ENCODE measurements at places on chromosomes 3 and 15.

DNA sequence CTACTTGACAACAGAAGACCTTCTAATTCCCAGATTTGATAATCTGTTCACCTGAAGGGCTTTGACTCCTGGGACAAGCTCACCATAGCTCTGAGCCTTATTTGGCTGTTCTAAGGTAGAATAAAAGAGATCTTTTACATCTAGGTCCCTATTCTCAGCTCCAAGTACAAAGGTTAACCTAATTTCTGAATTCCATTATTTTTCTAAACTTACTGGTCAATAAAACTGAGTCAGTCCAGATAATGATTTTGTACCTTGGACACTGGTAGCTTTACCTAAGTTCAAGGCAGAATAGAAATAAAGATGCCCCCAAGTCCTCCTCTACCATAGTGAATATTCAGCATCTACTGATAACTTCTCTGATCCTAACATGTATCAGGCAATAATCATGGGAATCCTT is 81.8 kb upstream of the MEX3B start:
- no peak for DNase-seq

GRCh38 chr3:76040946-76041345 is 255.6 kb upstream of the ZNF717 start:
- no peak for DNase-seq

- DNase-seq, result no peak
These were observed 1035.4 kb upstream of the SEMA6D start for GRCh38 chr15:46681901-46682300.

DNA sequence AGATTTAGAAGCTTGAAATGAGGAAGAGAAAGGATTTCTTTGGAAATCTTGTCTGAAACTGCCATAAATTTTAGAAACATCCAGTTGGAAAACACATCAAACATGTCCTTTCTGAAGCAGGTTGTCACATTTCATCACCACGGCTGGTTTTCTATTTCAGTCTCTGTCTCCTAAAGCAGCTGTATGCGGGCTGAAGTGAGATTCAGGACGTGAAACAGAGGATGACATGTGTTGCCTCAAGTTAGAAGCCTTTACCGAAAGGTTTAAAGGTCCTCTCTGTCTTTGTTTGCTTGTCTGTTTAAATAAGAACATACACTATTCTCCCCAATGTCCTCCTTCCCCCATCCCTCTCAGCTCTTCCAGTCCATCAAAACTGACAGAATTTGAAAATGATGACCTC is 141.9 kb downstream of the SQOR start:
- no peak for DNase-seq

GRCh38 chr15:92187975-92188374 is 205.7 kb upstream of the ST8SIA2 start:
- DNase-seq, result no peak

- DNase-seq, result peak; percentile 42
These were observed 34.8 kb upstream of the CTSH start for GRCh38 chr15:78979456-78980320.

DNA sequence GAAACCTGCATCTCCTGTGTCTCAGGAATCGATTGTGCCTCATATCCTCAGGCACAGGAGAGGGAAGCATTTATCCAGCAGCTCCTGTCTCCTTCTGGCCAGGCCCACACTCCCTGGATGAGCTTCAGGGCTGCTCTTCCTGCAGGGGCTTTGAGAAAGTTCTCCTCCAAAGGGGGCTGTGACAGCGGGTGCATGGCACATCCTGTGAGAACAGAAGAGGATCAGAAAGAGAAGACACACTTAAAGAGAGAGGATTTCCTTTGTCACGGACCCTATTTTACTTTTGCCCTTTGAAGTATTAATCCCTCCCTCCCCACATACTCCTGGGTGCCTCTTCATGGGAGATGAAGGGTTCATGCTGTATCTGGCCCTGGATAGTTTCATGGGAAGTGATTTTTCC is 46.0 kb downstream of the MFSD1 start:
- no peak for DNase-seq

DNA sequence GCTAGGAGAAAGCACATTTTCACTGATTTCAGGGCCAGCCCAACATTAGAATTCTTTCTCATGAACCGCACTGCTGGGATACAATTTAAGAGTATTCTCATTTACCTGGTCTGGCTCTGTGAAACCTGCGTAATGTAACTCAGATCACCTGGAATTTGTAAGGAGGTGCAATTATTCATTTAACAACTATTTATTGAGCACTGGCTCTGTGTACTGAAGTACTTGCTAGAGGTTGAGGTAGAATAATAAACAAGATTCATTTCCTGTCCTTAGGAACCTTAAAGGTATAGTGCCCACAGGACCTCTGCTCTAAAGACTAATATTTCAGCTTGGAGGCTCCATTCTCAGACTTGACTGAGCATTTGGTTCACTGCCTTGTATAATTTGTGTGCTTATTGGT is 242.2 kb upstream of the ZPLD1 start:
- no peak for DNase-seq

GRCh38 chr3:56133423-56133822 is 334.8 kb downstream of the ERC2 start:
- no peak for DNase-seq

Measured in activated CD4-positive, alpha-beta T cell treated with anti-CD3 and anti-CD28 coated beads for 48 hours (primary cell).